ENCODE measurements at places on chromosomes 1 and 21. TPM values are rescaled to one million over a fixed set of nuclear protein-coding genes. Genes with fewer than 3 reads are reported as not detected.

The KPRP gene
- not detected for polyA plus RNA-seq

The CHRNB2 gene
- 0.12 TPM for polyA plus RNA-seq

The TFAP2E gene
- 0.37 TPM for polyA plus RNA-seq

The KRTAP21-2 gene
- polyA plus RNA-seq: not detected

The LRRC41 gene
- polyA plus RNA-seq: 22.3 TPM

The VANGL2 gene
- 0.46 TPM for polyA plus RNA-seq

The PEX19 gene
- 25.4 TPM for polyA plus RNA-seq

The TBX15 gene
- 0.05 TPM for polyA plus RNA-seq

DNA sequence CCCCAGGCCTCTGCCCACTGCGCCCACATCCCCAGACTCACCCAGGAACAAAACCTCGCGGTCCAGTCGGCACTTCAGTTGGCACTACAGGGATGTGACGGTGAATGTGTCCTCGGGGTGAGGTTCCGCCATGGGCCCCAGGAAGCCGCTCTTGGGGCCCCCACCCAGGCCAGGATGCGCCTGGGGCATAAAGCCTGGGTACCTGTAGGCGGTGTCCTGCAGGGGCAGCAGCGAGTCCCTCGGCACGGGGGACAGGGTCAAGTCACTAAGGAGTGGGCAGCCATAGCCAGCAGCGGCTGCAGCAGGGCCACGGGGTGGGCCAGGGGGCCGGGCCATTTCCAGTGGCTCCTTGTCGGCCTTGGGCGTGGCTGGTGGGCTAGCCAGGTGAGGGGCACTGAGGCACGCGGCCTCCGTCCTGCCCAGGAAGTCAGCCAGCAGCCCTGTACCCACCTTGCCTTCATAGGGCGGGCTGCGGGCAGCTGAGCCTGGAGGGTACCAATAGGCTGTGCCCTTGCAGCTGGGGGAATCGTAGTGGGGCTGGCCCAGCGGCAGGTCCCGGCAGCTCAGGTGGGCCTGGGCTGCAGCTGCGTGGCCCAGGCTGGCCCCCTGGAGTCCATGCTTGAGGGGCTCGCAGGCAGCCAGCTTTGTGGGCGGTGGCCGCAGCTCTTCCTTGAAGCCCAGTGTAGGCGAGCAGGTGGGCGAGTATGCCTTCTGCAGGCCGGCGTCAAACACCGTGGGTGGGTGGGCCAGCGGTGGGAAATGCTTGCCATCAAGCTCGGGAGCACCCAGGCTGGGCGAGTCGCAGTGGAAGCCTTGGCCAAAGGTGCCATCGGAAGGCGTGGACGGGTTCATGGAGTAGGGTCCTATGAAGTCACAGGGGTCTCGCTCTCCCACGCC lies 56.5 kb downstream of the AHDC1 start:
- H3K27me3 ChIP-seq: no peaks in the 10 kb centered on the region
- no peak overlapping the region for H3K4me3 ChIP-seq
- H3K27ac ChIP-seq: no peak overlapping the region
- peaks cover 77% of the 10 kb centered on the region for H3K36me3 ChIP-seq

GRCh38 chr1:218409946-218410510 lies 64.9 kb downstream of the TGFB2 start:
- no peak for DNase-seq
- no peaks in the 10 kb centered on the region for H3K4me1 ChIP-seq
- no peaks in the 10 kb centered on the region for H3K27me3 ChIP-seq
- H3K36me3 ChIP-seq: no peaks in the 10 kb centered on the region
- no peak overlapping the region for H3K27ac ChIP-seq

DNA sequence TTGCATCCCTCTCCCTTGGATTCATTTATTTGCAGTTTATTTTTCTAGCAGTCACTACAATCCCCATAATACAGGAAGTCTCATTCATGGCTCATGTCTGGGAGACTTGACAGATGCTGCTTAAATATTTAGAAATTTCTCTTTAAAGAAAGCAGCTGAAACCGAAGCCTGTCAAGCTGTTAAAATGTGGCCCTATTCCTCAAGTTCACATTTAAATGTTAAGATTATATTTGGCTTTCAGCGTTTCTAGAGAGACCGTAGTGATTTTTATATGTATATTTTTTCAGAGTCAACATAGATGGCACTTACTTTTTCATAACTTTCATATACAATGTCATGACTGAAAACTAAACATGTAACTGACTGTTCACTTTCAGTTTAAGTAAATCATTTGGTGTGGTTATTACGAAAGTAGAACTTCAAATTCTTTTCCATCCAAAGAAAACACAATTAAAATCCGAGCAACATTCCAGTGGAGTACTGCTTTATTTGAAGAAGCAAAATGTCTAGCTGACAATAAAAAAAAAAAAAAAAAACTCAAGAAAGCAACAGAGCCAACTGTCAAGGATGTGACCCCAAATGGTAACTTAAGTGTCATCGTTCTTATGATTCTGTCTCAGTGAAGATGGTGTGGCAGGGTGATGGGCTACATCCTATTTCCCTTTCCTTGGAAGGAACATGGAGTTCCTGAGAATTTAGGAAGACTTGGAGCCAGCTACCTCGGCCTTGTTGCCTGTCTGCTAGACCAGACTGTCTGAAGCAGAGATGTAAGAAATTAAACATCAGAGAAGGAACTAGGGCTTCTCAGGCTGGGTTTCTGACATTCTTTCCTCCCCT lies 37.8 kb downstream of the MIS18A start:
- no peaks in the 10 kb centered on the region for H3K4me1 ChIP-seq
- no peaks in the 10 kb centered on the region for H3K27me3 ChIP-seq
- peak overlapping the region; percentile 4 for H3K27ac ChIP-seq
- H3K4me3 ChIP-seq: no peak overlapping the region

DNA sequence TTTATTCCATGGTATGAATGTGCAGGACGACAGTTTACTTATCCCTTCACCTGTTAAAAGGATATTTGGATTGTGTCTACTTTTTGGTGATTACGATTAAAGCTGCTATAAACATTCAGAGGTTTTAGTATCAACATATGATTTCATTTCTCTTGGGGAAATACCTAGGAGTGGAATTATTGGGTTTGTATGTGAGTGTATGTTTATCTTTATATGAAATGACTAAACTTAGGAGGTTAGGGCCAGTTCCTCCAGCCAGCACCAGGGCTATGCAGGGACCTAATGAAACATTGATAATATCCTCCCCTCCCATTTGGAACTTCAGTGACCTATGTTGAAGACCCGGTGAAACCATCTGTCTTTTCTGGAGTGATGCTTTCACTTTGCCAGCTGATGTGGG lies 13.8 kb downstream of the TMEM51 start:
- peaks cover 68% of the 10 kb centered on the region for H3K4me1 ChIP-seq
- no peaks in the 10 kb centered on the region for H3K27me3 ChIP-seq
- DNase-seq: no peak
- peak overlapping the region; percentile 23 for H3K27ac ChIP-seq
- H3K36me3 ChIP-seq: no peaks in the 10 kb centered on the region

DNA sequence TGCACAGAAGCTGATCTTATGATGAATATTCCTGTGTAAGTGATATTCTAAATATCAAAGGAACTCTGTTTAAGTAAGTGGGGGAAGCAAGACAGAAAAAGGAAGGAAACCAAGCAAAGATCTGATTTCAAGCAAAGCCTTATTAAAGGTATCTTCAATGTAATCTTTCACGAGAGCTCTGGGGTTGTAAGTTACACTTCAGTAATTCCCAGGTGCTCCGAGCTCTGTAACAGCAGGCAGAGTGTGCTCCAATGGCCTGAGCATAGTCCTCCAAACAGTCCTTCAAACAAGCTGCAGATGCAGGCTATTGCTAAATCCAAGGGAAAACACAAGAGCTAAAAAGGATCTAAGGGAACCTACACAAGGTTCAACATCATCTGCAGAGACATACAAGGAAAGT lies 949.7 kb upstream of the TMPRSS15 start:
- H3K4me1 ChIP-seq: no peaks in the 10 kb centered on the region
- H3K27ac ChIP-seq: no peak overlapping the region
- no peaks in the 10 kb centered on the region for H3K27me3 ChIP-seq
- no peak for DNase-seq

DNA sequence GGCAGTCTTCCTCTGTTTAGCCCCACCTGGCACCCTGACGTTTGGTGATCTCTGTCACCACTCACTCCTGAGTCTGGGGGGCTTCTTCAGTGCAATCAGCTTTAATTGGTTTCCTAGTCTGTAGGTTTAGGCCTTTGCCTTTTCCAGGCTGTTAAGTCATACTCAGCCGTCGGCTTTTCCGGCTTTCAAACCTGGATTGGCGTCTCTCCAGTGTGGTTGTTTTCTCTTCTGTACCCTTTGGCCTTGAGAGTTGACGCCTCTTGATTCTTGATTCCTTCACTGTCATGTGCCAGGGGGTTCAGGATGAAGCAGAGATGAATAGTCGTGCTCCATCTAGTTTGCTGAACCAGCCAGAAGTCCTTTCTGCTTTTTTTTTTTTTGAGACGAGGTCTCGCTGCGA lies 24.9 kb downstream of the NCMAP start:
- no peak overlapping the region for H3K4me3 ChIP-seq
- peak; percentile 30 for DNase-seq
- no peak overlapping the region for H3K27ac ChIP-seq
- no peaks in the 10 kb centered on the region for H3K4me1 ChIP-seq
- H3K36me3 ChIP-seq: no peaks in the 10 kb centered on the region
